ENCODE measurements at places on chromosomes 5 and 9.

- no peak for DNase-seq
Observed at GRCh38 chr5:132275367-132276220, 18.1 kb downstream of the PDLIM4 start.

DNA sequence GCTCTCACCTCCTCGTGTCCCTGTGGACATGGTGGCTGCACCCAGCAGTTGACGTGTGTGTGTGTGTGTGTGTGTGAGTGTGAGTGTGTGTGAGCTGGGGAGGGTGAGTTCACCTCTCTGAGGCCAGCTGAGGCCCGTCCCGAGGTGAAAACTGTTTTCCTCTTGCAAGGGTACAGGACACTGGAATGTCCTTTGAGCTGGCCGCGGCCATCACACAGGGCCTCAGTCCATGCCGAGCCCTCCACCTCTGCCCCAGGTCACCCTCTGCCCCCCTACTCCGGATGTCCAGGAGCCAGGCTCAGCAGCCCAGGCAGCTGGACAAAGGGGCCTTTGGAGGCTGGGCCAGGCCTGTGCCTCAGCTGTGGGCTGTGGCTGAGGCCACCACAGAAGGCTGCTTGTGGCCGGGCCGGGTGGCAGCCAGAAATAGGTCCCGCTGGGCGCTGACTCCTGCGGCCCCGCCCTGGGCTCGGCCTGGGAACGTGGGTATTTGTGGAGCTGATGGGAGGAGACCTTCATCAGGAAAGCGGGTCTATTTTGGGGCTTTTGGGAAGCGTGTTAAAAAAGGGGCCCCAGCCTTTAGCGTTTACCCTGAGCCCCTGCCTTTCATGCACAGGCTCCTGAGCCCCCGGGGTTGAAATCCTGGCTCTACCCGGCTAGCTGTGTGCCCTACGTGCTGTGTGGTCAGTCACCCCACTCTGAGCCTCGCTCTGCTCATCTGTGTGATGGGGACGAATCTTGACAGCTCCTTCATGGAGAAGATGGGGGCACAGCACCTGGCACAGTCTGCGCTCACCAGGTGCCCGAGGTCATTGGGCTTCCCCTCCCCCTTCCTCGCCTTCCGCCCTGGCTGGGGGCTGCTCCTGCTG lies 75.1 kb upstream of the IER5L start:
- no peak for DNase-seq

- no peak for DNase-seq
Observed at GRCh38 chr9:129556491-129557191, 64.3 kb downstream of the C9orf50 start.

DNA sequence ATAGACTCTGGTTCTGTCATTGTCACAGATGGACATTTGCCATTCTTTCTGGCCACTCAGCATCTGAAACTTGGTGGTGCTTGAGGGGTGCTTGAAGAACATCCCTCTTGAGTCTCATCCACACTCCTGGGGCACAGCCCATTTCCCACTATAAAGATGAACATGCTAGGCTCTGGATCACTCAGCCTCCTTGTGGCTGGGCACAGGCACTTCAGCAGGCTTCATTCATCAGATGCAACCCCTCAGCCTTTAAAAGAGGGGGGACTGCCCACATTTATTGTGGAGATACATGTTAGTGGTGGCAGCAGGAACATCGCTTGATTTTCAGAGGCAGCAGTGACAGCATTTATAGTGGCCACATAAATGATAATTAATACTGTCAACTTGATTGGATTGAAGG lies 124.7 kb upstream of the NIPBL start:
- no peak for DNase-seq

- DNase-seq, result no peak
Observed at GRCh38 chr9:77017505-77017894, 2.0 kb upstream of the FOXB2 start.

- peak; percentile 53 for DNase-seq
Observed at GRCh38 chr5:159515909-159516415, 185.7 kb upstream of the IL12B start.

GRCh38 chr9:83061990-83062650 lies 822 bp downstream of the RASEF start:
- no peak for DNase-seq

DNA sequence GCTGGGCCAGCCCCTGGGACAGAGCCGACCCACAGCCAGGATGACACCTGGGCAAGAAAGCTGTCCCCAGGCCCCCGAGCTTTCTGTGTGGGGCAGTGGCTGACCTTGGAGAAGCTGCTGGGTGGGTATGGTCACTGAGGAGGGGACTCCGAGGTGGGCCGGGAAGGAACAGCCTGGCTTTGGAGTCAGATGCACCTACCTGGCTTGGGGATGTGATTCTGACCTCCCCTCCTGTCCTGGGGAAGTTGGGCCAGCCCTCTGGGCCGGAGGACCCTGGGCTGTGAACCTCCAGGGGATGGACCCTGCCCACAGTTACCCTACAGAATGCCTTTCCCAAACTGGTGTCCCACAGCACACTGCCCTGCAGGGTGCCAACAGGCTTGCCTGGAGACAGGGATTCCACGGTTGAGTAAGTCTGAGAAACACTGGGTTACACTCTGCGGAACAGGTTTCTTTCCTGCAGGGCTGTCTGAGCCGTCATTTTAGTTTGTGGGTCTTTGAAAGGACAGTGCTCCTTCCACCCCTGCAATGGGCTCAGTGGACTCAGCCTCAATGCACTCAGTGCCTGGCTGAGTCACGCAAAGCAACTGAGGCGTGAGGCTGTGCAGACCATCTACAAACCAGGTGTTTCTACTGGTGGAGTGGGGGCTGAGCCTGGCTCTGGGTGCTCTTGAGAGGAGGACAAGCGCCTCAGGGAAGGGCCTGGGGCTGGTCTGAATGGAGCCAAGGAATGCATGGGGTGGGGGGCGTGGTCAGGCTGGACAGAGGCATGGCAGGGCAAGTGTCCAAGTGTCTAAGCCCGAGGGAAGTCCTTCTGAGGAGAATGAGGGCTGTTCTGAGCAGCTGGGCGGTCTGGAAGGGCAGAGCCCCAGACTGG lies 41.3 kb upstream of the PHYKPL start:
- no peak for DNase-seq

DNA sequence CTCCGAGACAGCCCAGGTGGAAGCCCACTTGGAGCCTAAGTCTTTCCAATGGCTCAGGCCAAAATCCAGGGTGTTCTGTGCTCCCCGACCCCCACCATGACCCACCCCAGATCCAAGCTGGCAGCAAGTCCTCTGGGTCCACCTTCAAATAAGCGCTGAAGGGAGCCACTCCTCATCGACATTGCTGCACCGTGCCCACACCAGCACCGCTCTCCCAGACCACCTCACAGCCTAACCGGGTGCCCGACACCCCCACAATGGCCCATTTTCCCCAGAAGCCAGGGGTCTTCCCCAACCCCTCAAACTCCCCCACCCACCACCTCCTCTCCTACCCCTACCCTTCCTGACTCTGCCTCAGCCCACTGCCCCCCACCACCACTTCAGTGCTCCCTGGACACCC lies 50.5 kb downstream of the SEMA4D start:
- no peak for DNase-seq

GRCh38 chr9:110599468-110599867 lies 19.9 kb upstream of the SVEP1 start:
- no peak for DNase-seq

DNA sequence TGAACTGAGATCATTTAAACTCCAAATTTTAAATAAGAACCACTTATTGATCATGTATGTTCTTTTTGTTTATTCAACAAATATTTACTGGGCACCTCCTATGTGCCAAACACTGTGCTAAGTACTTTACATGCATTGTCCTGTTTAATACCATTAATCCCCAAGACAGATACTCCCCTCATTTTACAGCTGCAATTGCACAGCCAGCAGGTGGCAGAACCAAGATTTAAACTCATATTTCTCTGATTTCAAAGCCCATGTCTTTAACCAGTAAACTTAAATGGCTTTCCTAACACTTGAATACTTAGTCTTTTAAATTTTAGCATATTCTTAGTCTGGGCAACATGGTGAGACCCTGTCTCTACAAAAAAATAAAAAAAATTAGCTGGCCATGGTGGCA lies 43.4 kb upstream of the KIAA1958 start:
- DNase-seq, result no peak

DNA sequence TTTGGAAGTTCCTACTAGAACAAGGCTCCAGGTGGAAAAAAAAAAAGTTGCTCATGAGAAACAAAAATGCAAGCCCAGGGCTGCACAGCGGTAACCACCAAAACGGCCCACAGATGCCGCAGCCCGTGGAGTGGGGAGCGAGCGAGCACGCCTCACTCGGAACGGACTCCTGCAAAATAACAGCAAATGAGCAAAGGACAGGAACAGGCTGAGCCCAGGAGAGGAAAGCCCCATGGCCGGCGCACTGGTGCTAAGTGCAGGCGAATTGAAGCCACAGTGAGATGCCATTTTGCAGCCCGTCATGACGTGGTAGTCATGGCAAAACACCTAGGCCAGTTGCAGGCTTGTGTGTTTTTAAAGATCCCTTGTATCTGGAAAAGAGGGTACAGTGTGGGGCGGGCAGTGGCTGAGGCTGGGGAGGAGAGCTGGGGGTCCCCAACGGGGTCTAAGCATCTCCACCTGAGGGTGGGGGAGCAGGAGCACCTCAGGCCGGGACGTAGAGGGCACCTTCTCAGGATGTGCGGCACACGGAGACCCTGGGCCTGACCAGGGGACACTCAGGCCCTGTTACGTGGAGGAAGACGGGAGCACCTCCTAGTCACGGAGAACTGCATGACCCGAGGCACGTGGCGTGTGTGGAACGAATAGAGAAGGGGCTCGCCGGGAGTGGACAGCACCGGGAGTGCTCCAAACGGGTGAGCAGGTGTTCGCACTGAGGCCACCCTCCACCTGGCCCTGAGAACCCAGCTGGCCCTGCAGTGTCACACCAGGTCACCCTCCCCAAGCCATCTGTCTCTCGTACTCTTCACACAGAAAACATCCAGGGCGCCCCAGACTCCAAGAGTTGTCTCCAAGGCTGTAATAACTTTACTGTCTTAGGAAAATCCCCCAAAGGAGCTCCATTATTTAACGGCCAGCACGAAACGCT lies 10.7 kb downstream of the GRM6 start:
- DNase-seq, result no peak

DNA sequence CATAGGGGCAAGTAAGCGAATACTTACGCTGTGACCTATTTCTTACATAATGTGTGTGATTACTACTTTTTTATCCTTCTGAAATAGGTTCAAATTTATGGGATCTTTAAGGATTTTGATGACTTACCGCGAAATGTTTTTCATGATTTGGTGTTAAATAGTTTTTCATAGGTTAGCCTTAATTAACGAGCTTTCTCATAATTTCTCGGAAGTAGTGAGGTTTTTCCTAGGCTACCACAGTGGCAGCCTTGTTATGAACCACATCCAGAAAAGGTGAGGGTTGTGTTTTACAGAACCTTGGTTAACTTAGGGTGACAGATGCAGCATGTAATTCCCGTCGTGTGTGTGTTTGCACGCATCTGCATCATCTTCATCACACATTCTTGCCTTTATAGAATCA lies 1.3 kb downstream of the SH3GL2 start:
- DNase-seq, result no peak

- DNase-seq, result no peak
Observed at GRCh38 chr9:81445331-81445921, 243.9 kb downstream of the TLE1 start.

DNA sequence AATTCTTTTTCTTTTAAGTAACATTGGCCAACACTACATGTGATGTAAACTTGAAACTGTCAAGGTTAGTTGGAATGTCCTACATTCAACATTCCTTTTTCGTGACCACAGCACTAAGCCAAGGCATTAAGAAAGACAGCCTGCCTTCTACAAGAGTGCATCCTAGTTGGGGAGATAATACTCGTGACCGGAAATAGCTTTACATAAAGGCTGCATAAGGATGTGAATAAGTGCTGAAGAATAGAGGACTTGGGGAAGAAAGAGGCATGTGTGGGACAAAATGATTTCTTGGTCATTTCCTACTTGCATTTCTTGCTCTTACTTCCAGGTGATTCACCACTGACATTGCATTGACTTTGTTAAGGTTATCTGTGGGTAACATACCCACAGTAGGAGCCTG lies 282.0 kb downstream of the DMRT2 start:
- DNase-seq, result no peak

GRCh38 chr9:15642369-15642962 lies 89.6 kb downstream of the CCDC171 start:
- DNase-seq, result no peak

GRCh38 chr5:133130387-133131118 lies 78.7 kb downstream of the HSPA4 start:
- DNase-seq, result no peak

- DNase-seq, result no peak
Observed at GRCh38 chr5:90547072-90547536, 11.5 kb upstream of the ADGRV1 start.

- no peak for DNase-seq
Observed at GRCh38 chr9:69874301-69875060, 53.9 kb downstream of the CFAP95 start.

DNA sequence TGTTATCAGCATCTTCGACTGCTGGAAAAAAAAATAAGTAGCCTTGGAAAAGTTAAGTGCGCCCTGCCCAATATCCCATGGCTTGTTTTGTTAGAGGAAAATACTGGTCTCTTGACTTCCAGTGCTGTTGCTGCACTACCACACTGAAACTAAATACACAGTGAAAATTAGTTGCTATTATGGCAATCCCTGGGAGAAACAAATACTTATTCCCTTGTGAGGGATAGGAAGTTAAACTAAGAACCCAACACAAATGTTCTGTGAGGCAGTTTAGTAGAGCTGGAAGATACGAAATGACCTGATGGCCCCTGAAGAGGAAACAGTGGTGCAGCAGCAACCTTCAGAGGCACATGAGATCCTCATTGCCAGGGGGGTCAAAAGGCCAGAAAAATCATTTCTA lies 164.0 kb downstream of the ARL15 start:
- DNase-seq, result no peak

GRCh38 chr5:5456858-5457257 lies 34.4 kb downstream of the ICE1 start:
- DNase-seq, result no peak

Measured in activated CD8-positive, alpha-beta memory T cell treated with anti-CD3 and anti-CD28 coated beads for 1 hour (primary cell).